Stimulated activated CD8-positive, alpha-beta memory T cell treated with anti-CD3 and anti-CD28 coated beads, Interleukin-15, amount 100 ng/mL, for 4 hours (primary cell): ENCODE measurements at places on chromosomes 7 and 10.

DNA sequence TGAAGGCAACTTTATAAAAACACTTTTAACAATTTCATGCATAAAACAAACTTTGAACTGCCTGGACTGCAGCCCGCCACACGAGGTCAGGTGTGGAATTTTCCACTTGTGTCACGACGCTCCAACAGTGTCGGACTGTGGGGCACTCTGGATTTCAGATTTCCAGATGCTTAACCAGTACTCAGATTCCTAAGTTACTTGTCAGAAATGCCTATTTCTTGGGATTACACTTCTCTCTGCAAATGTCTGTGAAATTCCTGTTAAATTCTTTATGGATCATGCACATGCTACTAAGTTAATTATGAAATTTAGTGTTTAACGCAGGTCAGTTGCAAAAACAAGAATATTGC, 473 bp upstream of the GPER1 start:
- DNase-seq, result no peak

DNA sequence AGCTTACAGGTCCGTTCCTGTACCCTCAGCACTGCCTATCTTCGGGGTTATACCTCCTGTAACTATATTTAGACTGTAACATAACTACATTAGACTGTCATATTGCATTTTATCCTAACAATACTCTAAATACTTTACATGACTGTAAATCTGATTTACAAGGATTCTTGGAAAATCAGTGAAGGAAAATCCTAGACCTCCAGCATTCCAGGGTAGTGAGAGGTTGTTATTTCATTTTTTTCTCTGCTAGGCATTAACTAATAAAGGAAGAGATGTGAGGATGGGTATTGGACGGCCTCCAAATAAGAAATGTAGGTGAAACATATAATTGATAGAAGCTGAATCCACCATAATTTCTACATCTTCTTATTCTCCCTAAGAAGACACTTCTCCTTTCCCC, 569.4 kb downstream of the CALN1 start:
- DNase-seq, result no peak

GRCh38 chr10:69096045-69096444, 8.1 kb downstream of the SRGN start:
- no peak for DNase-seq

- no peak for DNase-seq
These were observed 48.6 kb upstream of the NANOS1 start for GRCh38 chr10:118980870-118981269.

DNA sequence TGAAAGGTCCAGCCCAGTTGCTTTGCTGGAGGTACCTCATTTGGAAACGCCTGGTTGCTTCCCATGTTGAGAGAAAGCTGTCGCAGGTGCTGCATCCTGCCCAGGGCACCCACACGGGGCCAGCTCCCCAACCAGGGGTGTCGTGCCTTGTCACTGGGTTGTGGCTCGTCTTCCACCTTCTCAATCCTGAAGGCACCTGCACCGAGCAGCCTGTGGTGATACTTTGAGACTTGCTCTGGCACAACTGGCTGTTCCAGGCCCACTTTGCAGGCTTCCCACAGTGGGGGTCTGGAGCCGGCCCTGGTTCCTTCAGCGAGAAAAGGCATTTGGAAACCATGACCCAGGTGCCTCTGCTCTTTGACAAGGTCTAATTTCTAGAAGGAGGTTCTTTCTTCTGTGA, 197.3 kb upstream of the PPP2R2D start:
- DNase-seq, result no peak

- DNase-seq, result no peak
These were observed 84.9 kb upstream of the MKI67 start for GRCh38 chr10:128211064-128211504.

- peak; percentile 43 for DNase-seq
These were observed 49.9 kb downstream of the PWWP2B start for GRCh38 chr10:132446661-132447445.
